ENCODE measurements at places on chromosomes 2 and 18. TPM values are rescaled to one million over a fixed set of nuclear protein-coding genes. Genes with fewer than 3 reads are reported as not detected.

DNA sequence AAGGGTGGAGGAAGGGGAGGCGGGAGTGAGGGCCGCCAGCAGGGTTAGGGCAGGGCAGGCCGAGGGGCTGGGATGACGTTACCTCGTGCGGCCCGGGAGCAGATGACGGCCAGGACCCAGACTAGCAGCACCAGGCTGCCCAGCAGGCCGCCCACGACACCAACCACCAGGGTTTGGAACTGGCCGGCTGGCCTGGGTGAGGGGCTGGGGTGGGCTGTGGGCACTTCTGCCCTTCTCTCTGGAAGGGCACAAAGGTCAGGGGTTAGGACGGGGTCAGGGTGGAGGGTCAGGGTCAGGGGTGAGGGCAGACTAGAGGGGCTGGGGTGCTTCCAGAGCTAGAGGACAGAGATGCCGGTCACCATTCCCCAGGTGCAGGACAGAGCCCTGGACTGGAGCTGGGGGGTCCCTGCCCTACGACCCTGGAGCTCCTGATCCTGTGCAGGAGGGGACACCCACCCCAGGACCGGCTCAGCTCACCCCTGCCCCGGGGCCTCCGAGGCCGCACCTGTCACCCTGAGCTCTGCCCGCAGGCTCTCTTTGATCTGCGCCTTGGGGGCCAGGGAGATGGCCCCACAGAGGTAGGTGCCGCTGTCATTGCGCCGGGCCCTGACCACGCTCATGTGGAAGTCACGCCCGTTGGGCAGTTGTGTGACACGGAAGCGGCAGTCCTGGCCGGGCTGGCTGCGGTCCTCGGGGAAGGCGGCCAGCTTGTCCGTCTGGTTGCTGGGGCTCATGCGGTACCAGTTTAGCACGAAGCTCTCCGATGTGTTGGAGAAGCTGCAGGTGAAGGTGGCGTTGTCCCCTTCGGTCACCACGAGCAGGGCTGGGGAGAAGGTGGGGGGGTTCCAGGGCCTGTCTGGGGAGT lies 6.3 kb downstream of the PDCD1 start:
- H3K27ac ChIP-seq = no peak overlapping the region
- H3K4me1 ChIP-seq = peaks cover 3% of the 10 kb centered on the region
- H3K36me3 ChIP-seq = no peaks in the 10 kb centered on the region
- no peak overlapping the region for H3K4me3 ChIP-seq
- DNase-seq = no peak

- no peak overlapping the region for H3K27ac ChIP-seq
- H3K27me3 ChIP-seq = no peaks in the 10 kb centered on the region
- H3K4me1 ChIP-seq = peaks cover 3% of the 10 kb centered on the region
These were observed 221.8 kb upstream of the RBMS1 start for GRCh38 chr2:160715428-160715827.

DNA sequence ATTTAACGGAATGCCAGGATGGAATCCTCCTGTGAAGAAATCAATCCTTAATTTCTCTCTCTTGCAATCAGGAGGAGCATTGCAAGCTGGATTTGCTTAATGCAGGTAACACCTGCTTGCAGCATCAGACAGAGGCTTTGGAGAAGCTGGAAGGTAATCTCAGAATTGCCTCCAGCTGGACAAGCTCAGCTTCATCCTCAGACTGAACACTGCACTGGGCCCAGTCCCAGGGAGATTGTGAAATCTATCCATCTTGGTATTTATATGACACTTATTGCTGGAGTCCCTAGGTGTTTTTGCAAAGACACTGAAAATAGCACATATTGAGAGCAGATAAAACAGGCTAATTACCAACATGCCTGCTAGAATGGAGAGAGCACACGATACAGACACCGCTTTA lies 179.4 kb upstream of the SESTD1 start:
- H3K4me1 ChIP-seq = no peaks in the 10 kb centered on the region
- no peak overlapping the region for H3K27ac ChIP-seq
- DNase-seq = no peak
- peaks cover 14% of the 10 kb centered on the region for H3K27me3 ChIP-seq
- no peak overlapping the region for H3K4me3 ChIP-seq
- no peaks in the 10 kb centered on the region for H3K36me3 ChIP-seq

GRCh38 chr2:230018153-230018552 lies 50.6 kb downstream of the SLC16A14 start:
- no peaks in the 10 kb centered on the region for H3K4me1 ChIP-seq
- peaks cover 2% of the 10 kb centered on the region for H3K36me3 ChIP-seq
- H3K4me3 ChIP-seq = no peak overlapping the region

GRCh38 chr2:85418132-85419008 lies at the start of gene SH2D6:
TSS of gene SH2D6 (plus strand) at chr2:85418714. CDS start at chr2:85429466, 10,752 bp downstream.
- H3K27me3 ChIP-seq = no peaks in the 10 kb centered on the region
- no peaks in the 10 kb centered on the region for H3K36me3 ChIP-seq
- H3K4me3 ChIP-seq = peak within 1 kb of the TSS; percentile 100
- peak; percentile 75 for DNase-seq
- H3K27ac ChIP-seq = peak within 1 kb of the TSS; percentile 99

Gene TXNDC2
- not detected for polyA plus RNA-seq

DNA sequence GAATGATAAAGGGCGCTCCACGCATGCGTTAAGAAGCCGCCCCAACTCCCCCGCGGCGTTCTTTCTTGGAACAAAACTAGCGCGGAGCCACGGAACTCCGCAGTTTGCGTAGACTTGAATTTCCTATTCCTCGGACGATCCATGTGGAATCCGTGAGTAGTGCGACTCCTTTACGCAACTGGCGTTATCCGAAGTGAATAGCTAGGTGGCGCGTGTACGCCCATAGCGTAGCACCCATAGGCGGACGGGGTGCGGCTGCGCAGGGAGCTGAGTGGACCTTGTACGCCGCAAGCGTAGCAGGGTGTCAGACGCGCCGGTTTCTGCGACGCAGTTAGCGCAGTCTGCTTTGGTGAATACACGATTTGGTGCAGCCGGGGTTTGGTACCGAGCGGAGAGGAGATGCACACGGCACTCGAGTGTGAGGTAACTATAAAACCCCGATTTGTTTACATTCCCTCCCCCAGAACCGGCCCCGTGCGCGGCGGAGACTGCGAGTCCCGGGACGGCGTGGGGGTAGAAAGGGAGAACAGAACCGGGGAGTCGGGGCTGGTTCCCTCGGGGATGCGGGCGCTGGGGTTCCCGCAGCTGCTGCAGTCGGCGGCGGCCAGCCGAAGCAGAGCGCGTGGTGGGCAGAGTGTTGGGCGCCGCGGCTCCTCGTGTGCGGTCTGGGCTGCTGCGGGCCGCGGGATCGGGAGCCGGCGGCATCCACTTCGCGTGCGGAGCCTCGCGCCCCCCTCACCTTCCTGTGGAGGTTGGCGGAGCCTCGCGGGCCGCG lies at the start of gene SLC39A10:
SLC39A10 (plus strand) TSS at position 368 of the 775 bp plus-strand sequence. CDS start 22,817 bp downstream, outside the sequence.
- H3K27ac ChIP-seq = peak within 1 kb of the TSS; percentile 99
- no peaks in the 10 kb centered on the region for H3K27me3 ChIP-seq
- peaks cover 8% of the 10 kb centered on the region for H3K36me3 ChIP-seq
- DNase-seq = peak; percentile 96
- peak within 1 kb of the TSS; percentile 100 for H3K4me3 ChIP-seq

Gene SKOR2
- not detected for polyA plus RNA-seq

Gene NLRC4
- 0.16 TPM for polyA plus RNA-seq

Gene DSC3
- polyA plus RNA-seq = not detected

DNA sequence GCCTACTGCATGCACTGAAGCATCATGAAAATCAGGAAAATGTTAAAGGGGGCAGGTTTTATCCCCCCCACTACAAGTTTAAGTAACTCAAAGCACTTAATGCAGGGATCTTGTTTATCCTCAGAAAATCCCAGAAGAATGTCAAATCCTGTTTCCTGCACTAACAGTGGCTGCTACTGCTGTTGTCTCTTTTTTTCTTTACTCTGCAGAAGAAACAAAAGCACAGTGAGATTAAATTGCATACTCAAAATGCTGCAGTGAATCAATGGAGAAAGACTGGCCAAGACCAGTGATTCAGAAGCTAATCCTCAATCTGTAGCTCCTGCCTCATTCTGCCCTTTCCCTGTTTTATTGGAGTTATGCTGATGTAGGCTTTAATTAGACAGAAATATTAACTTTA lies 332.3 kb upstream of the FIGN start:
- H3K4me1 ChIP-seq = no peaks in the 10 kb centered on the region
- H3K36me3 ChIP-seq = no peaks in the 10 kb centered on the region
- H3K4me3 ChIP-seq = no peak overlapping the region
- no peak overlapping the region for H3K27ac ChIP-seq

DNA sequence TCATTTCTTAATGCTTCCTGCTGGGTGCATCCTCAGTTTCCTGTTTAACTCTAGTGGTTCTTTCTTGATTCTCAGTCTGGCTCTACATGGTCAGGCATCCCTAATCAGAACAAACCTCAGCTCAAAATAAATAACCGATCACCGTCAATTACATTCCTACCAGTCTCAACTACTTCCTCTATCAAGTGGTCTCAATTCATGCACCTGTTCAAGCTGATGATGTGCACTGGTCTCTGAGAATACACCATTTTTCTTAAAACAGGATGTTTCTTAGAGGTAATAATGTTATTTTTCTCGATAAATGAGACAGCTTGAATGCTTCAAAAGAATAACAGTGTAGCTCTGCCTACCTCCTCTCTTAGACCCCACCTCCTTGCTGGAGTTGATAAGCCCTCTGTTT lies 420.9 kb downstream of the SOCS6 start:
- H3K27me3 ChIP-seq = no peaks in the 10 kb centered on the region
- H3K4me3 ChIP-seq = no peak overlapping the region
- H3K4me1 ChIP-seq = peaks cover 26% of the 10 kb centered on the region

DNA sequence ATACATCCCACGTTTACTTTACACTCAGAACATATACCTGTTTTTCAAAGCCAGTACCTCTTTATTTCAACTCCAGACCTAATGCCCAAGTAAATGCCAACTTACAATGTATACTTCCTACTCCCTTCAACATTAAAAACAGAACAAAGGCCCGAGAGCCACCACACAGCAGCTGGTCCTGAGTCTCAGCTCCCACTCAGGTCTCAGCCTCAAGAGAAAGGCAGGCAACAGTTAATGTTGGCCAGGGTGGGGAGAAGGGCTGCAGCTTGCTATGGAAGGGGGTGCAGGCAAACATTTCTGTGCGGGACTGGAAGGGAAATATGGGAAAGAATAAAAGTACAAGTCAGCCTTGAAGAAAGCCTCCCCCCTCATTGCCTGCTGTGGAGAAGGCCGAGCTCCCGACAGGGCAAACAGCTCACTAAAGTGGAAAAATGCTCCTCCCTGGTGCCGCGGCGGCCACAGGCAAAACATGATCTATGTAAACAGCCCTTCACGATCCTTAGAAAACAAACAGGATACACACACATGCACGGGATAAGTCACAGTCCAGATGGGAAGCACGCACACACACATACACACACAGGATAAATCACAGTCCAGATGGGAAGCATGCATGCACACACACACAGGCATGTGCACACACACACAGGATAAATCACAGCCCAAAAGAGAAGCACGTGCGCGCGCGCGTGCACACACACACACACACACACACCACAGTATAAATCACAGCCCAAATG lies 67.4 kb downstream of the ADNP2 start:
- H3K36me3 ChIP-seq = no peaks in the 10 kb centered on the region
- no peak overlapping the region for H3K4me3 ChIP-seq
- peaks cover 27% of the 10 kb centered on the region for H3K4me1 ChIP-seq
- peaks cover 11% of the 10 kb centered on the region for H3K27me3 ChIP-seq
- DNase-seq = no peak

Gene FANCL
- polyA plus RNA-seq = 3.0 TPM

DNA sequence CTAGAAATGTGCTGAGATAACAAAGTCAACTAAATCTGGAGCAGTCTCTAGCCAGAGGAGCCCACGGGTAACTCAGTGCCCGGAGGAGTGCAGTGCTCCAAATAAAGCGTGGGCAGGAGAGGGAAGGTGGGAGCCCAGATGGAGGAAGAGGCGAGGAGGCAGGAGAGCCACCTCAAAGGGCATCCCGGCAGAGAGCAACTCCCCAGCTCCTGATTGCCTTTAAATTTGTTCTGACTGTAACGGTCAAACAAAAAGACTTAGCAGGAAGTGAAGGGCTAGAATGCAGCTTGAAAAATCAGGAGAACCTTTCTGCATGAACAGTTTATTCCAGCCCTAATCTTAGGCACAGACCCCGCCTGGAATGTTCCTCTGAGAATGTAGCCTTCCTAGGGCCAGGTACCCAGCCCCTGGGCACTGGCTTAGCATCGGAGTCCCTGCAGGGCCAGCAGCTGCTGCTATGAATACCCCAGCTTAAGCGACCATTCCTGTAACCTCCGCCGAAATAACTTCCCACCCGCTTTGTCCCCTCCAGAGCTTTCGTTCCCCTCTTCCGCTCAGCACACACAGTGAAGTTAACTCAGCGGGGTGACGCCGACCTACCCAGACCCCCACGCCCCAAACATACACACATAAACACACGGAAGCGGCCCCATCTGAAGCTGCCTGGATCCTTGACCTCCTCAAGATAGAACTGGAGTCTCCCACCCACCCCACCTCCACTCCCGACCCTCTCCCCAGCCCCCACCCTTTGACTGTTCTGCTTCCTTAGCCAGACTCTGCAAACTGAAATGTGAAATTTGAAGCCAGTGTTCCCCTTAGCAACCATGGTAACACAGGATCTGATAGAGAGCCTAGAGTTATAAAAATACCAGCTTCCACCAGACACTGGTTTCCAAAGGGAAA lies 123.2 kb downstream of the SMAD7 start:
- peaks cover 9% of the 10 kb centered on the region for H3K4me1 ChIP-seq
- peak overlapping the region; percentile 73 for H3K27ac ChIP-seq
- H3K27me3 ChIP-seq = no peaks in the 10 kb centered on the region
- DNase-seq = no peak
- H3K4me3 ChIP-seq = no peak overlapping the region

- DNase-seq = no peak
- no peak overlapping the region for H3K27ac ChIP-seq
- H3K4me3 ChIP-seq = no peak overlapping the region
- H3K27me3 ChIP-seq = no peaks in the 10 kb centered on the region
These were observed 16.3 kb upstream of the RMND5A start for GRCh38 chr2:86703704-86704361.

DNA sequence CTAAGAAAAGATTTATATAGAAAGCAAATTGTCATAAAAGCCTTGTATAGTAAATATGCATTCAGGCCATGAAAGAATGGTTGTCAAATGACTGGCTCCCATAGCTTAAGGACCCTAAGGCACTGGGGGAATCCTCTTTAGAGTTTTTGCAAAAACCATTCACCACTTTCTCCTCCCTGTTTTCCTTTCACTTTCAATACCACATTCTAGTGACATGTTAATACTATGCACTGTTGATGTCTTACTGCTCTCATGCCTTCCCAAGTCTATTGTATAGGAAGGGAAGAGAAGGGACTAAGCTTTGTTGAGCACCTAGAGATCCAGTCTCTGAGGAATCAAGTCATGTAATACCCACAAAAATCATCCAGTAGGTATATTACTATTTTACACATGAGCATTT lies 383.0 kb upstream of the LRRTM1 start:
- H3K4me3 ChIP-seq = no peak overlapping the region
- no peaks in the 10 kb centered on the region for H3K27me3 ChIP-seq
- H3K36me3 ChIP-seq = no peaks in the 10 kb centered on the region
- DNase-seq = no peak
- H3K27ac ChIP-seq = no peak overlapping the region

Gene DCTN1
- polyA plus RNA-seq = 80.1 TPM

Gene ABCG5
- polyA plus RNA-seq = not detected

Gene USP37
- polyA plus RNA-seq = 9.0 TPM

Data from naive thymus-derived CD8-positive, alpha-beta T cell (primary cell).